ENCODE measurements at places on chromosomes 6 and 20. TPM values are rescaled to one million over a fixed set of nuclear protein-coding genes. Genes with fewer than 3 reads are reported as not detected.
A peak's percentile ranks its signal among the peaks of the same experiment; 100 is the strongest.

Gene RUNX2
- total RNA-seq, result not detected

Gene FOXF2
- total RNA-seq, result 0.88 TPM

DNA sequence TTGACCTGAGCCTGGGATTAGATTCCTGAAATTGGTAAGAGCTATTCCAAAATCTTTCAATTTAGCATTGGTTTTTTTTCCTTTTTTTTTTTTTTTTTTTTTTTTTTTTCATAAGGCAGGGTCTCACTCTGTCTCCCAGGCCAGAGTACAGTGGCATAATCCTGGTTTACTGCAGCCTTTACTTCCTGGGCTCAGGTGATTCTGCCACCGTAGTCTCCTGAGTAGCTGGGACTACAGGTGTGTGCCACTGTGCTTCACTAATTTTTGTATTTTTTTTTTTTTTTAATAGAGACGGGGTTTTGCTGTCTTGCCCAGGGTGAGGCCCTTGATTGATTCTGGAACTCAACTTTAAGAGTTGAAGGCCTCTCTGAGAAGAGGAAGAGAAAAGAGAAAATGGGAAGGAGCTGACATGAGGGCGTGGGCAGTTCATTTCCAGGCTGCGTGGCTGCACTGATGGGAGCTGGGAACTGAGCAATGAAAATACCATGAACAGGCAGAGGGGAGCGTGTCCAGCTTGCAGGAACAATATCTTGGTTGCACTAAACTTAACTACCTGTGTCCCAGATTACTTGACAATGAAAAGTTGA lies 24.6 kb downstream of the KDM1B start:
- DNase-seq, result no peak

Gene TULP4
- 126 TPM for total RNA-seq

GRCh38 chr6:145262771-145263170 lies 472.5 kb downstream of the EPM2A start:
- DNase-seq, result no peak

Gene SLC24A3
- 0.21 TPM for total RNA-seq

- no peak for DNase-seq
Observed at GRCh38 chr6:143955971-143956370, 52.1 kb downstream of the PLAGL1 start.

DNA sequence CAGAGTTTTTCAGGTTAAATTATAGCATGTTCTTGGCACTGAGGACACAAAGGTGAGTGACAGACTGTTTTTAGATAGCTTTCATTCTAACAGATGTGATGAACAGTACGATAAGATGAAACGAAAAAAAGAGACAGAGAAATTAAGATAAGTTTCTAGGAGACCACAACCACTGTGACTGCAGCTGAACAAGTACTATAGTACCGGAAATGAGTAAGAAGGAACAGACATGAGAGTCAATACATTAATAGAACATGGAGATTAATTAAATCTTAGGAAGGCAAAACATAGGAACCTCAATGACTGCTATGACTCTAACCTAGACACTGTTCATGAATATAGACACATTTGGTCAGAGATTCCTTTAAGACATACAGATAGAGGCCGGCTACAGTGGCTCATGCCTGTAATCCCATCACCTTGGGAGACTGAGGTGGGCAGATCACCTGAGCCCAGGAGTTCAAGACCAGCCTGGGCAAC lies 40.2 kb downstream of the HBS1L start:
- DNase-seq, result no peak

DNA sequence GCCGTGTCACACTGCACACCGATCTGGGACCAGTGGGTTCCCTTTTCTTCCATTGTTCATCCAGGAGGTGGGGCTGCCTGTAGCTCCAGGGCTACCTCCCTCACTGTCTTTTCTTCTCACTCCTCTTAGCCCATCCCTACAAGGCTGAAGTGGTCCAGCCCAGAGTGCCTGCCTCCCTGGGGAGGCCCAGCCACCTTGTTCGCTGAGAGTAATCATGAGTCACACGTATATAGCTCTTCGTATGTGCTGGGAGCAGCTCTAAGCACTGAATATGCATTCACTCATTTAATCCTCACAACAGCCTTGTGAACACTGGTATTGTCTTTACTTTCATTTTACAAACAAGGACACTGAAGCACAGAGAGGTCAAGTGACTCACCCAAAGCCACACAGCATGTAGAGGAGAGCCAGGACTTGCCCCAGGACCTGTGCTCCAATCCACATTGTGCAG lies 14.7 kb upstream of the CCDC167 start:
- no peak for DNase-seq

DNA sequence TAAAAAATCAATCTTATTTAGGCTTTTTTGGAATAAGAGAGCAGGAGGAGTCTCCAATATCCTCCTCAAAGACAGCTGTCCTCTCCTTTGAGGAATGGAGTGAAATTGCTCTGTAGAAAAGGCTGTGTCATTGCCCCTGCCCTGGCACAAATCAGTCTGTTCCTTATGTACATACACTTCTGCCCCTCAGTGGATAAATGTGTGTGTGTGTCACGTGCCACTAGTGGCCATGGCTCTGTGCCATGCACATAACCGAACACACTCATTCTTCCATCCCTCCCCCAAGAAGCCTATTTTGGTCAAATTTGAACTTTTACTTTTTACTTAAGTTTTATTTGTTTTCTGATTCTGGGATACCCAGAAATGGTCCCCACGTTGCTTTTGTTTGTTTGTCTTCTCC lies 49.2 kb downstream of the ANKS1A start:
- DNase-seq, result no peak

- DNase-seq, result no peak
Observed at GRCh38 chr6:150267686-150268561, 100.9 kb upstream of the IYD start.

GRCh38 chr6:168007592-168008338 lies 10.3 kb downstream of the KIF25 start:
- no peak for DNase-seq

DNA sequence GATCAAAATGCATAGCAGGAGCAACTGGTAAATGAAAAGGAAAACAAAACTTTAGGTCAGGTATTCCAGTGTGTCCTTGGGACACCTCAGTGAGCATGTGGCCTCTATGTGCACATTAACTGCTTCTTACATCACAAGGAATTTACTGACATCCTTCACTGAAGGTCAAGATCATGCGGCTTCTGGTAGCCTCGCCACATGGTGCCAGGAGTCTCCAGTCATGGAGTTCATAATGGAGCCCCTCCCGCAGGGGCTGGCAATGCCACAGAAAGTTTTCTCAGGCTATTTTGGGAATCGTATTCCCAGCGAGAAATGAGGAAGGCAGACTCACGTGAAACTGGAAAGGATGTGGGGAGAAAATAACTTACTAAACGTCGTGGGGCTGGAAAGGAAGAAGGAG lies 19.7 kb upstream of the SLC22A3 start:
- no peak for DNase-seq

DNA sequence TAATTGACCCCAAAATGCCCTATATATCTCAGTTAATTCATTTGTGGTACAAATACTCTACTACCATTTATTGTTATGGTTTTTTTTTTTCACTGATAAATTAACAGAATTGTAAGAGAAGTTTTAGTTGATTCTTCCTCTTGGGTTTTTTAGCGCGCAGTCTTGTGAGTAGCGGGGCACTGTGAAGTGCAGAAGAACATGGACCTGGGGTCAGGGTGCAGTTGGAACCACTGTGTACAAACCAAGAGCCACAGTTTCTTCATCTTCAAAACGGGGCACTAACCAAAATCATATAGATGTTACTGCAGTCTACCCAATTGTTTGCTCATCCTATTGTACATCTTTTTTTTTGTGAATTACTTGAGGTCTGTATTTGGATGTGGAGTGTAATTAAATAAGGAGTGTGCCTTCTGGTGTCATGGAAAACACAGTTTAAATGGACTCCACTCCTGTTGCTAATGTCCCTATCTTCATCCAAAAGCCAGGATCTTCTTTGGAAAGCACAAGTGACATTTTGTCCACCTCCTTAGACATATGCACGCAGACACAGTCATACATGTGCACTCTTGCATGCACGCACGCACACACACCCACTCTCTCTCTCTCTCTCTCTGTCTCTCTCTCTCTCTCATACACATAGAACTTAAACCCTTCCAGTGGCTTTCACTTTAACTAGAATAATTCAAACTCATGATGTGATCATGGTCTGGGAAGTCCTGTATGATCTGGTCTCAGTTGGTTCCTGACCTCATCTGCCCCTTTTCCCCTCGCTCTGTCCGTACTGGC lies 51.5 kb downstream of the AFDN start:
- DNase-seq, result no peak

Gene PSMG4
- total RNA-seq, result 21.3 TPM

GRCh38 chr6:42451333-42452170 lies at the start of gene TRERF1:
Gene TRERF1, minus strand, starts transcription at chr6:42451926. Its CDS starts 182,336 bp downstream, at chr6:42269590.
- DNase-seq, result peak; percentile 38

- no peak for DNase-seq
Observed at GRCh38 chr6:19998541-19998940, 161.4 kb downstream of the ID4 start.

Gene CDH26
- 1.5 TPM for total RNA-seq

Gene RFX6
- total RNA-seq, result 1.5 TPM

DNA sequence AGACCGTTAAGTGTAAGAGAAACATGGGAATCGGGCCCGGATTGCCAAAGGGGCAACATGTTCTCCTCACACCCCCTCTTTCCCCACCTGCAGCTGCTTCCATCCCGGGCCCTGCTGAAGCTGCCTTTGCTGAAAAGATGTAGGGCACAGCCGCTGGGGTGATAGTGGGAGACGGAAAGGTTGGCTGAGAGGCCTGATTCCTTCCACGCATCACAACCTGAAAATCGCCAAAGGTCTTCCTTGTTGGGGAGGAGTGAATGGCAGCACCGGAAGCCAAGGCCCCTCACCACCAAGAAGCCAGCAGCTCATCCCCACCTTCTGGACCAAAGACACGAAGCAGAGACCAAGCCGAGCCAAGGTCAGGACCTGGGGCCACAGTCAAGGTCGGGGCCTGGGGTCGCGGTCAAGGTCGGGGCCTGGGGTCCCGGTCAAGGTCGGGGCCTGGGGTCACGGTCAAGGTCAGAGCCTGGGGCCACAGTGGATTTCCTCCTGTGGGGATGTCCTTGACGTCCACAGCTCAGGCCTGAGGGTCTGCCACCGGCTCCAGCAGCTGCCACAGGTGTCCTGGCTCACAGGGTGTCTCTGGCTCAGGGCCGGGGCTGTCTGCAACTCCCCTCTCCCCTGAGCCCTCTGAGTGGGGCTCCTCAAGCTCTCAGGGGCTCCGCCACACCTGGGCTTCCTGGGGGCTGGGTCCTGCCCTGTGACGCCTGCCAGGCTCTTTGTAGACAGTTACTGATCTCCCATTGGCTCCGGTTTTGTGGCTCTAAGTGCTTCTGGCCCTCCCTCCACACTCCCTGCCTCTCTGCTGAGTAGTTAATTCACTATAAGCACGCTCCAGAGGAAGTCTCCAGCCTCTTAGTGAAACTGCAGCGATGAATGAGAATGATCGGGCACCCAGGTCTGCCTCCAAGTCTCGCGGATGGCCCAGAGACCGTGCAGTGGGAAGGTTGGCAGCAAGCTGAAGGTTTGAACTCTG lies 5.5 kb upstream of the CHRNA4 start:
- no peak for DNase-seq

GRCh38 chr20:51159981-51160380 lies 137.1 kb upstream of the KCNG1 start:
- no peak for DNase-seq

DNA sequence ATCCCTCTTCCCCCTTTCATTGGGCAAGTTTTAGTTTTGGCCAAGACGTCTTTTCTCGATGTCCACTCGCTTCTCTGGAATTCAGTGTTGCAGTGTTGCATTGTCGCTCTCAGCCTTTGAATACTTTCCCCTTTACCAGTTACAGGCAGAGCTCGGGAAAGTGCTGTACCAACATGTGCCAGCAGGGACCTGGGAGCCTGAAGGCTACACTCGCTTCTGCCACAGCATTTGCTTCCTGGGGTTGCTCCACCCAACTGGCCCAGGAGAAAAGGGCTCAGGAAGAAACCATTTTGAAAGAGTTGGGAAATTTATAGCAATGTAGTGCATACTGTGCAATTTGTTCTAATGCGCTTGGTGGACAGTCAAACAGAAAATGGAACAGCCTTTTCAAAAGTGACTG lies 78.6 kb downstream of the LINC00237 start:
- peak; percentile 53 for DNase-seq

- DNase-seq, result no peak
Observed at GRCh38 chr6:43469947-43470346, 7.4 kb upstream of the TJAP1 start.

DNA sequence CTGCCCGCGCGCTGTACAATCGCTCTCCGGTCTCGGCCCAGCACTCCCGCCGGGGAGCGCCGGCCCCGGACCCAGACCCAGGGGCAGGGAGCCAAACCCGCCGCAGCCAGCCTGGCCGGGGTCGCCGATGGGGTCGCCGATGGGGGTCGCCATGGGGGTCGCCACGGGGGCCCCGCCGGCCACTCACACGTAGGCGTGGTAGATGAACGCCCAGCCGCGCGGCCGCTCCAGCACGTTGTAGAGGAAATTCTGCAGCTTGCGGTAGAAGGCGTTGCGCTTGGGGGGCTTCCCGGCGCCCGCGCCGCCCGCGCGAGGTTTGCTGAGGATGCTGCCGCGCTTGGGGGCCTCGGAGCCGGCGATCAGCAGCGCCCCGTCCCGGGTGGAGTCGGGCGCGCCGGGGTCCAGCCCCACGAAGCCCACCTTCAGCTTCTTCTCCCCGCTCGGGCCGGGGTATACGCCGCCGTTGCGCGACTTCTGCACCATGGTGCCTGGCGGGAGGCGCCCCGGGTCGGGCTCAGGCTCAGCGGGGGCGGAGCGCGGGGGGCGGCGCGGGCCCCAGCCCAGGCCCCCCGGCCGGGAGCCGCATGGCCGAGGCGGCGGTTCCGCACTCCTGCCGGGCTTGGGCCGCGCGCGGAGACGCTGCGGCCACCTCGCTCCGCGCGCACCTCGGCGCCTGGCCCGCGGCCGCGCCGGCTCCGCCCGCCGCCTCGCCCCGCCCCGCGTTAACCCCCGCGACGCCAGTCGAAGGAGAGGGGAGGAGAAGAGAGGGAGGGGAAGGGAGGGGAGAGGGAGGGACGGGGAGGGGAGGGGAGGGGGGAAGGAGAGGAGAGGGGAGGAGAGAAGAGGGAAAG lies at the start of gene KCNQ2:
TSS of gene KCNQ2 (minus strand) at position 675 of the 851 bp plus-strand sequence. CDS start at position 483, 192 bp downstream.
- peak; percentile 55 for DNase-seq

- no peak for DNase-seq
Observed at GRCh38 chr6:150343434-150343833, 25.4 kb upstream of the IYD start.

GRCh38 chr20:19211252-19211651 lies 1.2 kb upstream of the SLC24A3 start:
- no peak for DNase-seq

DNA sequence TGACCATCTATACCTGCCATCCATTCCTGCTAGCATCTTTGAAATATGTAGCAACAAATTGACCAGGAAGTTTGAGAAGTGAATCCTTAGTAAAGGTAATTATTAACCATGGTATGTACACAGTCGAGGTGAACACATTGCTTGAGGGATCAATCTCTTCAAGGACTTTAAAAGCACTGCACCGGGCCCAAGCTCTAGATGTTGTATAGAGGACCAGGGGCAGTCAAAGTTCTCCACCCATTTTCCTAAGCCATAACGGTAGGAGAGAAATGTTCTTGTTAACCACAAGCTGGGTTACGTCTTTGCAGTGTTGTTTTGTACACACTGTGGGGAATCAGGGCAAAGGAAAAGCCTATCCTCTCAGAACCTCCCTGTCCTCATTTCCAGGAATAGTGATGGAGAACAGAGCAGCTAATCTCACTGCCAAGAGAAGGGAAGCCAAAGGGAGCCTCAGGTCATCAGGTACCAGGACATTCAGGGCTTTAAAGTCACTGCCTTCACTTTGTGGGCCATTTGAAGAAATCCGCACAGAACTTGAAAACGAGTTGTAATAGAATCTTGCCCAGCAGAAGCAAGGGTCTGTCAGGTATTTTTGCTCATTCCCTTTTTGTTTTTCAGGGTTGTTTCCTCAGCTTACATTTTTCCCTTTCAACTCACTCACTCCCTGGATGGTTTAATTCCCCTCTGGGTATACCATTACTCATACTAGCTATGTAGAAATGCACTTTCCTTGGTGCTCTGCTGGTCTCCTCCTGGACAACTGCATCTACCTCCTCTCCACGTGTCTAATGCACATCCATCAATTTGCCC lies 5.3 kb upstream of the PM20D2 start:
- DNase-seq, result peak; percentile 51

Data from Caco-2 (cell line).